ENCODE measurements at places on chromosomes 5 and 9. TPM values are rescaled to one million over a fixed set of nuclear protein-coding genes. Genes with fewer than 3 reads are reported as not detected.

FOXD4L3 gene
- total RNA-seq: not detected

GRCh38 chr5:159411115-159411514 lies 80.8 kb upstream of the IL12B start:
- no peak for DNase-seq

LCN1 gene
- total RNA-seq: 2.3 TPM

SHOC1 gene
- not detected for total RNA-seq

CANX gene
- 649 TPM for total RNA-seq

ANKRD34B gene
- total RNA-seq: 0.10 TPM

PTGDS gene
- total RNA-seq: 249 TPM

GRCh38 chr5:113246361-113246870 lies 188.4 kb downstream of the TSSK1B start:
- DNase-seq: no peak

PCDHGA4 gene
- total RNA-seq: 4.7 TPM

GRCh38 chr5:173498739-173499470 lies 117.5 kb downstream of the BOD1 start:
- DNase-seq: no peak

DNA sequence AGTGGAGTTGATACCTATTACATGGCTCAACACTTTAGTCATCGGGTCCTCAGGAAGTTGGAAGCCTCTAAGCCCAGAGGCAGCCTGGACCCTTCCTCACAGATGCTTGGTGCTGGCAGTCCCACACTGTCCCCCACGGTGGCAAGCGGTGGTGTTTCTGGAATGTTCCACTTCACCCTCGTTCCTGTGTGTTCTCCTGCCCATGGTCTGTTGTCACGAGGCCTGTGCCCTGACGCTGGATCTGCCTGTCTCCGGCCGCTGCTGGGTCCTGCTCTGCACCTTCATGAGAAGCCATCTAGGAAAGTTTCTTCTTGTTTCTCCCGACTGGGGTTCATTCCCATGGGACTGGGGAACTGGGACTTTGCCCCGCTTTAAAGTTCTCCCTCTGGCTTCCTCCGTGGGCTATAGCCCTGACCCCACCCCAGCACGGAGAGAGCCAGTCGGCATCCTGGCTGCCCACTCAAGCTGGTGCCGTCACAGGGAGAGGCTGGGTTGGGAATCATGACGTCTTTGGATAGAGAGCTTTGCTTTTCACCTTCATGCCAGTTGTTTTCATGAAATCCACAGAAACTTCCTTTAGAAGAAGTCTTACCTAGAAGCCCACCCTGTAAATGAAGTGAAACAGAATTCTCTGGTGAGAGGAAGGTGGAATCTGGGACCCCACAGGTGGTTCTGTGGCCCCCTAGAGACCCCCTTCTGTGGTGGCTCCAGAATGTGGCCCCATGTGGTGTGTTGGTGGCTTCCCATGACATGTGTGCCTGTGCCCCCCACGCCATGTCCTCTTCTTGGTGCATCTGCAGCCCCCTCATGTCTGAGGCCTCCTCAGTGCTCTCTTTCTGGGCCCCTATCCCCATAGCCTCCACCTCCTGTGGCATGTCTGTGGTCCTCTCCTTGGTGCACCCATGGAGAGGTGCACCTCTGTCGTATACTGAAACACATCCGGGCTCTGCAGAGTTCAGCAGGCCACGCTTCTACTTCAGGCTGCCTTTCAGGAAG lies 43.8 kb downstream of the TRIP13 start:
- peak; percentile 71 for DNase-seq

- DNase-seq: no peak
These were observed 70.4 kb upstream of the ANKRD55 start for GRCh38 chr5:56303511-56303910.

- DNase-seq: no peak
These were observed 7.1 kb downstream of the FNIP1 start for GRCh38 chr5:131789765-131790164.

- DNase-seq: peak; percentile 62
These were observed 22.7 kb upstream of the COL5A1 start for GRCh38 chr9:134618833-134619447.

DNA sequence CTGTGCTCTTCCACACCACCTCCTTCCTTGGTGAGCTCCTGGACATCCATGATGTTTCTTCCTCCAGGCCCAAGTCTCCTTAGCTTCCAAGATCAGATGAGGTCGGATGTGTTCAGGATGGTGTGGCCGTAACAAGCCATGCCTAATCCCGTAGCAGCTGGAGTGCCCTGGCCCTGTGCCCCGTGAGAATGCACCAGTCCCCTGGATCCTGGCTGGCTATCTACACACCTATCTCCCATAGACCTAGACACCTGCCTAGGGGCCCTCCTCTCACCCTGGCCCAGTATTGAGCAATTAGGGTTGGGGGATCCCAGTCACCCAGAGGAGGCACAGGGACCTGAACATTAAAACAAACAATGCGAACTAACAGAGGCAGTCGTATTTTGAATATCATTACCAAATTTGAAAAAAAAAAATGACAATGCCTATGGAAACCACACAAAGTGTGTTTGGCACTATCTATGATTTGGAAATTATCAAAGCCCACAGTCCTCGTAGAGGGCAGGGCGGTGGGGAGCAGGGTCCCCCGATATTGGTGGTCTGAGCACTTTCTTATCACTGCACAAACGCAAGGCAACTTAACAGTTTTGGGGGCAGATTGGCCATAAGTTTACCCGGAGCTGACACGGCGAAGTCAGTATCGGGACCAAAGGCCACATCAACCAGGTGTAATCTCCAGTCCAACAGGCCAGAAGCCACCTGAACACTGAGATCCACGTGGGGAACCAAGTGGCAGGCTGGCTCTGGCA lies 13.2 kb downstream of the ENG start:
- no peak for DNase-seq

DNA sequence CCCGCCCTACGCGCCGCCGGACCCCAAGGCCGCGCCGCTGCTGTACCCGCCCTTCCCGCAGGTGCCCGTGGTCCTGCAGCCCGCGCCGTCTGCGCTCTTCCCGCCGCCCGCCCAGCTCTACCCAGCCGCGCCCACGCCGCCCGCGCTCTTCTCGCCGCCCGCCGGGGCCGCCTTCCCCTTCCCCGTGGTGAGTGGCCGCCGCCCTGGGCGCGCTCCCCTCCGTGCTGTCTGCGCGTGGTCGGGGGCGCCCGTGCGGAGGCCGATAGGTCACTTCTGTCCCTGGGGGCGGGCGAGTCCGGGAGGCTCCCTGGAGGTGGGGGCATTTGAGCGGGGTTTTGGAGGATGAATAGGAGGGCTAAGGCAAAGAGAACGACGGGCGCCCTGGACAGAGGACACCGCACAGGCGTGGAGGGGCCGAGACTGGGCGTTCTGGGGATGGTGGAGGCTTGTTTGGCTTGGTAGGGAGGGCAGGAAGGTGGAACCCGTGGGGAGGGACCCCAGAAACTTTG lies 9.6 kb downstream of the PRRT1B start:
- no peak for DNase-seq

TMEM38B gene
- 12.3 TPM for total RNA-seq

DNA sequence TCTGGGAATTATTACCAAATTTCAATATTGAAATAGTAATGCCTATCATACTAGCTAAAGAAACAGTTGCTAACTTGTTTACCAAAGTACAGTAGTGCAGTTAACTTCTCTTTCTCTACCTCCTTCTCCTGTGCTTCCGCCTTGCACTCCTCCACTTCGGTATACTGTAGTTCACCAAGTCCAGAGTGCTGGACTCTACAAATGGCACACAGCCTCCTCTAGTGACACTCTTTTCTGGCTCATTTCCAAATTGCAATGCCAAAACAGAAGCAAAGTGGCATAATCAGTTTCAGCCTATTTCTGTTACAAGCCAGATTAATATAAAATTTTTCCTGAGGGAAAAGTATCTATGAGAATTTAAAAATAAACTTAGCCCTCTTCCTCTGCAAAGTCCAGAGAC lies 86.0 kb upstream of the RASGRF2 start:
- DNase-seq: no peak

- DNase-seq: no peak
These were observed 365.1 kb upstream of the RIOK2 start for GRCh38 chr5:97547999-97548738.

SPINK13 gene
- not detected for total RNA-seq

DNA sequence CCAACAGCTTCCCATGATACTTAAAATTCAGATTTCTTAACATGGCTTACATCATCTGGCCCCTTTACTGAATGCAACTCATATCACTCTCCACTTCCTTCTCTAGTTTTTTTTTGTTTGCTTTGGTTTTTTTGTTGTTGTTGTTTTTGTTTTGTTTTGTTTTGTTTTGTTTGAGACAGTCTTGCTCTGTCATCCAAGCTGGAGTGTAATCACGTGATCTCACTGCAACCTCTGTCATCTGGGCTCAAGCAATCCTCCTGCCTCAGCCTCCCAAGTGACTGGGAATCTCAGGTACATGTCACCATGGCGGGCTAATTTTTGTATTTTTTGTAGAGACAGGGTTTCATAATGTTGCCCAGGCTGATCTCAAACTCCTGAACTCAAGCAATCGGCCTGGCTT lies 41.4 kb downstream of the CPLANE1 start:
- DNase-seq: no peak

GRCh38 chr9:17865881-17866280 lies 287.0 kb downstream of the SH3GL2 start:
- DNase-seq: no peak

- DNase-seq: peak; percentile 41
These were observed 185.8 kb downstream of the GADD45G start for GRCh38 chr9:89790542-89791109.

FAM169A gene
- 0.16 TPM for total RNA-seq

DNA sequence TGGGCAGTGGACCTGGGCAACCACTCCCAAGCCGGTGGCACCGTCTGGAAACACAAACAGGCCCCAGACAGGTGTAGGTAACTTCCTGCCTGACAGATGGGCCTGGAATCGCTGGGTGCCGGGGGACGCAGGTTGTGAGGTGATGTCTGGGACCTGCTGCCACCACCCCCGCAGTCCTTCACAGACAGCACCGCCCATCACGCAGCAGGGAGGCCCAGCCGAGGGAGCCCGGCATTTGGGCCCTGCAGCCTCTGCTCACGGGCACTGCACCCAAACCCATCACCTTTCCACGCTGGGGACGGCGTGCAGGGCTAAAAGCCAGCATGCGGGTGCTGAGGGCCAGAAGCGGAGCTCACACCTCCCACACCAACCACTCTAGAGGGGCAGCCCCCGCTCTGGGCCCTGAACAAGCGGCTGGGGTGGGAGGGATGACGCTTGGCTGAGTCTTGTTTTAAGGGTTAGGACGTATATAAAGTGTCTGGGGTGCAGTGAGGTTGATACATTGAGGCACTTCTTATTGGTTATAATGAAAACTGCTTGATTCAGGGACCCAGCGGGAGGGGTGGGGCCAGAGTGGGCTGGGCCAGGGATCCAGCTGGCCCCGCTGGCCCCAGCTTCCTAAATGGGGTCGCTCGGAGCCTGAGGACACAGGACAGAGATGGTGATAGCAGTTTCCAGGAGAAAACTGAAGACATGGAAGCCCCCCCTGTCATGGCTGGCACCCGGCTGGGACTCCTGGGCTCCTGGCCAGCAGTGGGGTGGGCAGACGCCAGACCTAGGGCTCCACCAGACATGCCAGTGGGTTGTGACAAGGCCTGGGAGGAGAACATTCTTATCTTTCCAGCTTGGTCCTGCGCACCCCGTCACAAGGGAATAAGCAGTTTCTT lies 11.3 kb downstream of the MYMK start:
- no peak for DNase-seq

NMUR2 gene
- not detected for total RNA-seq

- DNase-seq: no peak
These were observed 67.3 kb upstream of the TNFAIP8 start for GRCh38 chr5:119288379-119289033.

DNA sequence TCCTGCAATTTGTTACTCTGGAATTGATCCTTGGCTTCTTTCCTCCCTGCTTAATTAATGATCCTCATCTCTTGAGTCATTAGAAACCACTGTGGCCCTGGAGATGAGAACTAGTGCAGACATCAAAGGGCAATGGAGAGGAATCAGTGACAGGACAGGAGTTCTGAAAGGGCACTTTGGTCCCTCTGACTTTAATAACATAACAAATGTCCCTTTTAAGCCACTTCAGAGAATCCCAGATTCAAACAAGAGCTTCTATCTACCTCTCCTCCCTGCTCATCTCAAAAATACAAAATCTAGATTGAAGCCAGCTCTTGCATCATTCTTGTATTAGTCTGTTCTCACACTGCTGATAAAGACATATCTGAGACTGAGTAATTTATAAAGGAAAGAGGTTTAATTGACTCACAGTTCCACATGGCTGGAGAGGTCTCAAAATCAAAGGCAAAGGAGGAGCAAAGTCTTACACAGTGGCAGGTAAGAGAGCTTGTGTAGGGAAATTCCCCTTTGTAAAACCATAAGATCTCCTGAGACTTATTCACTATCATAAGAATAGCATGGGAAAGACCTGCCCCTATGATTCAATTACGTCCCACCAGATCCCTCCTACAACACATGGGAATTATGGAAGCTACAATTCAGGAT lies 139.1 kb downstream of the PLPPR1 start:
- DNase-seq: no peak

- DNase-seq: no peak
These were observed 267.2 kb downstream of the RAB3C start for GRCh38 chr5:58849921-58850667.

STING1 gene
- total RNA-seq: 52.5 TPM

DNA sequence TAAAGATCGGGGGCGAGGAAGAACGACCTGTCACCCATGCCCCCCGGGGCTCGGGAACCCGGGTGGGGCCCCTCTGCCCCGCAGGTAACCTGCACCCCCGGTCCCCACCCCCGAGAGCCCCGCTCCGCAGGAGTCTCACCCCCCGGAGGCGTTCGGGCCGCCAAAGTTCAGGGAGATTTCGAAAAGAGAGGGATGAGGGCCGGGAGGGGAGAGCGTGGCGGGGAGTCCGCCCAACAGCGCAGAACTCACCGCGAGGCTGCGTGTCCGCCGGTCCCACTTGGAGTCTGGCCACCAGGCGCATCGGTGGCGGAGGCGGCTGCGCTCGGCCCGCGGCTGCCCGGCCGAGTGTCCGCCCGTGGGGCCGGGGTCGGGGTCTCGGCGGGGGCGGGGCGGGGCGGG lies at the start of gene PHF19:
PHF19 (minus strand) TSS at position 347 of the 399 bp plus-strand sequence. CDS start 2,447 bp downstream, outside the sequence.
- no peak for DNase-seq

SNX18 gene
- 35.3 TPM for total RNA-seq

DNA sequence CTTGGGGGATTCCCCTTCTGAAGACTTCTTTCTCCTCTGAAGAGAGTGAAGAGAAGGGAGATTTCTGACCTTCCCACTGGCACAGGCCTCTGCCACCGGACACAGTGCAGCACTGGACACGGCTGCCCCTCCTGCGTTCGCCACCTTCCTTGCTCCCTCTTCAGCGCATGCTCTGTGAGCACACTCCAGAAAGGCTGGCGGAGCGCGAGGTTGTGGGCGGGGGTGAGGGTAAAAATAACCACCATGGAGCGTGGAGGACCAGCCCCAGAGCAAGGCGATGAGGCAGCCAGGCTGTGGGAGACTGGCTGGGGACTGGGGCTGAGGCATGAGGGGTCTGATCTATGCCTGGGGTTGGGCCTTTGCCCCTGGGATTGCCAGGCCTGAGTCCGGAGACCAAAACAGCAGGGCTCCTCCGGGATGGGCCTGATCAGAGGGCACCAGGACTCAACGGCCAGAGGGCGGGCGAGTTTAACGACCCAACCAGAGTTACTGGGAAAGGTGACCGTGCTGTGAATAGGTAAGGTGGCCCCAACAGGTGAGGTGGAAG lies 97.2 kb downstream of the ROR2 start:
- DNase-seq: no peak

Data from mesenteric fat pad (tissue), 1 donor.